ENCODE measurements at places on chromosomes 12 and 14. TPM values are rescaled to one million over a fixed set of nuclear protein-coding genes. Genes with fewer than 3 reads are reported as not detected.

The FAIM2 gene
- 0.53 TPM for total RNA-seq

The NOXRED1 gene
- total RNA-seq, result 0.66 TPM

The KLRC4 gene
- total RNA-seq, result not detected

The ARHGEF25 gene
- total RNA-seq, result 2.2 TPM

The MMP17 gene
- total RNA-seq, result not detected

The FOXN4 gene
- total RNA-seq, result not detected

The PSMC6 gene
- total RNA-seq, result 87.0 TPM

The NDRG2 gene
- 5.5 TPM for total RNA-seq

The ETNK1 gene
- 62.1 TPM for total RNA-seq

The MYO1H gene
- total RNA-seq, result not detected

The SERPINA1 gene
- 140 TPM for total RNA-seq

The FSCB gene
- not detected for total RNA-seq

The RTL1 gene
- total RNA-seq, result not detected

The APOF gene
- total RNA-seq, result not detected

The RPL10L gene
- total RNA-seq, result not detected

The REP15 gene
- total RNA-seq, result not detected

The AKAP3 gene
- total RNA-seq, result 2.8 TPM

The TPH2 gene
- total RNA-seq, result not detected

The KSR2 gene
- total RNA-seq, result 0.16 TPM

The LIMA1 gene
- total RNA-seq, result 69.7 TPM

The PAX9 gene
- total RNA-seq, result not detected

The CFAP54 gene
- 0.44 TPM for total RNA-seq

The KIF5A gene
- 1.3 TPM for total RNA-seq

The TEX52 gene
- total RNA-seq, result 0.16 TPM

The CFAP251 gene
- total RNA-seq, result 0.59 TPM

The OR4E2 gene
- total RNA-seq, result not detected

Data from activated CD4-positive, alpha-beta T cell treated with anti-CD3 and anti-CD28 coated beads for 36 hours (primary cell).